ENCODE measurements at places on chromosomes 2 and 18.

- no peak for DNase-seq
Measured at GRCh38 chr18:58958628-58959027, 94.0 kb downstream of the ZNF532 start.

DNA sequence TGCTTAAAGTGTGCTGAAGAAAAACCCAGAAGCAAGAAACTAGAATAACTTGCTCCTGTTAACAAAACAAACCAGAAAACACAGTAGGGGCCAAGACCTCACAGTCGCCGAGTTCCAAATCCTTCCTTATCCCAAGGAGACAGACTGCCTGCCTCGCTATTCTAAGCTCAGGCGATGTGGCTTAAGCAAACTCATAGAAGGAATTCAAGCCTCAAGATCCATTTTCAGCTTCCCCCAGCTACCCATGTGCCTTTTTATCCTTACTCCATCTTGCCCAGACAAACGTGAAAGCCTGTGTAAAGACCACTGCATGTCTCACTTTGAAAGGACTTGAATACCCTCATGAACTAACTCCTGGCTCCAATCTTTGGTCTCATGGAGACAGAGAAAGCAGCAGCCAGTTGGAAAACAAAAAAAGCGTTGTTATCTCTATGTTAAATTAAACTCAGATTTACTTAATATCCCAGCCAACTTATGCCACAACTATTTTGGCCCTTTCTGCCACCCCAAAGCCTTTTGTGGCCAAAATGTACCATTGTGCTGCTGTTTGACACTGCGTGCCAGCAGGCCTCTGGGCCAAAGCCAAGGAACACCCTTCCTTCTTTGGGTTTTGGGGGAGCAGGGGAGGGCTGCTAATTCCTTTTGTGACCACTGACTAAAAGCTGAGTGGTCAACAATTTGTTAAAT, 123.2 kb upstream of the FZD5 start:
- no peak for DNase-seq

- DNase-seq, result no peak
Measured at GRCh38 chr18:72830109-72830508, 37.7 kb downstream of the NETO1 start.

- no peak for DNase-seq
Measured at GRCh38 chr2:156901373-156902031, 356.0 kb upstream of the GALNT5 start.

- DNase-seq, result no peak
Measured at GRCh38 chr2:210551001-210551400, 5.4 kb upstream of the CPS1 start.

GRCh38 chr2:70325875-70326274, 24.0 kb upstream of the FAM136A start:
- DNase-seq, result no peak

GRCh38 chr18:78303519-78304191, 676.0 kb upstream of the SALL3 start:
- no peak for DNase-seq

- peak; percentile 40 for DNase-seq
Measured at GRCh38 chr2:126793885-126794613, 104.6 kb upstream of the TEX51 start.

DNA sequence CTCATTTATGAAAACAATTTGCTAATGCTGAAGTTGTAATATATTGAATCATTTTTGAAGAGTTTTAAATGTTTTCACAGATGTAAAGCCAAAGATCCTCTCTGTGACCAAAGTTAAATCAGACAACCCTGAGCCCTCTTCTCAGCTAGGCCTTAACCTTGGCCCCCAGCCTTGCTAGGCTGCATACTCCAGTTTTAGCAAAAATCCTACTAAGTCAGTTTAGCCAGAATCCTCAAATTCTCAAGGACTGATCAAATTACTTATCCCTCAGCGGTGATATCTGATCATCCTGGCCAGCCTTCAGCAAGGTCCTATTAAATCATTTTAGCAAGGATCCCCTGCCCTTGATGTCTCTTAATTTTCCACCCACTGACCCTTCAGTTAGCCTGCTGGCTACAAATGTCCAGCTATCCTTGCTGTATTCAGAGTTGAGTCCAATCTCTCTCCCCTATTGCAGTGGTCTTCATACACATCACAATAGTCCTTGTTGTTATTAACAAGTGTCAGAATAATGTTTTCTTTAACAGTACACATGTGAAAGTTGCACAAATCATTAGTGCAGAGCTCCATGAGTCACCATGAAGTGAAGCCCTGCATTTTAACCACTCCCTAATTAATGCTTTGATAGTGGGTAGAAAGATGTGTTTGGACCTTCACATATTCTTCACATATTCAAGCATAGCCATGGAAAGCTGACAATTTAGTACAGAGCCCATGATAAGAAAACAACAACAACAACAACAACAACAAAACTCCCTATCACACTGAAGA, 206.4 kb downstream of the NBAS start:
- no peak for DNase-seq

- no peak for DNase-seq
Measured at GRCh38 chr2:226631671-226632070, 167.9 kb downstream of the IRS1 start.
